ENCODE measurements at places on chromosomes 11 and 22. TPM values are rescaled to one million over a fixed set of nuclear protein-coding genes. Genes with fewer than 3 reads are reported as not detected.
A peak's percentile ranks its signal among the peaks of the same experiment; 100 is the strongest.

Gene OSM
- total RNA-seq: not detected

Gene C22orf42
- total RNA-seq: not detected

Gene PGA5
- not detected for total RNA-seq

Gene FJX1
- not detected for total RNA-seq

Gene SCGB1D4
- total RNA-seq: not detected

Gene ME3
- 47.7 TPM for total RNA-seq

Gene TP53I11
- total RNA-seq: 48.0 TPM

Gene OAF
- total RNA-seq: 221 TPM

Gene ZW10
- total RNA-seq: 8.7 TPM

Gene TUB
- total RNA-seq: 2.0 TPM

GRCh38 chr22:42294034-42294985 lies 23.9 kb upstream of the TCF20 start:
- peak; percentile 68 for DNase-seq

DNA sequence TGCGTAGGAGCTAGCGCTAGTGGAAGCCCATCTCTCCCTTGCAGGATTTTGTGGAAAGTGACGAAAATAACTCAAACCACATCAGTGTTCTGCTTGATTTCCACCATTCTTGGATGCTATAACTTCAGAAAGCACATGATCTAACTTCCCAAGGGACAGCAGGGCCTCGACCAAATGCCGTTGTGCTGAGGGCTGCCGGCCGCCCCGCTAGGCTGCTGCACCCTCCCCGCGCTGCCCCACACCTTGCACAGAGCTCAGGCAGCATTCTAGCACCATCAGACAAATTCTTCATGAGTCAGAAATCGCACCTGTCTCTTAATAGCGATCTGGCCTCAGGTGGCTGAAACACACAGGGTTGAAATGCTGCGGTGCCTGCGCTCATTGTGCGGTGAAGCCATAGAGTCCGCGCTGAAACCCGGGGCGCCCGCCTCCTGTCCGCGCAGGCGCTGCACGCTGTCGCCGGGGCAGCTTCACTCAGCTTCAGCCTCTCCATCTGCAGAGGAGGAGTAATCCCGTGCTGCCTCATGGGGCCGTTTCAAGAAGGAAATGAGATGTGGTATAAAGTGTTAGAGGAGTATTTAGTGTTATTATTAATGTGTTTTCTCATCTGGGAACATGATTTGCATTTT lies 59.2 kb upstream of the B3GAT1 start:
- no peak for DNase-seq

- no peak for DNase-seq
These were observed 17.4 kb downstream of the ZBTB16 start for GRCh38 chr11:114076921-114077331.

DNA sequence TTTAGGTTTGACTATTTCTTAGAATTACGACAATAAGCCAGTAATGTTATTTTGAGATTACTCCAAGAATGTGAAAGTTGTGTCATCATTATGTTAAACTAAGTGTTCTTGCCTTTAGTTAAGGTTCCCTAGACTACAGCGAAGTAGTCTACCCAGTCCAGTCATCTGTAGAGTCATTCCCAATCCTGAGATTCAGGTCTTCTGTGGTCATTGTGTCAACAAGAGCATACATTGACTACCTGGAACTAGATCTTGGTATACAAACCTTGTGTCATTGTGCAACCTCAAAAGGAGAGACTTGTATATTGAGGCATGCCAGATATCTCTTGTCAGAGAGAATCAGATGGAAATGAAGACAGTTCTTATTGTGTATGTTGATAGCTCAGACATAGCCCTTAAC lies 115.9 kb downstream of the ATM start:
- DNase-seq: no peak

GRCh38 chr22:48065892-48066291 lies 1303.4 kb downstream of the TBC1D22A start:
- no peak for DNase-seq

- no peak for DNase-seq
These were observed 15.1 kb downstream of the FXYD6 start for GRCh38 chr11:117861151-117862018.

GRCh38 chr11:106828976-106829375 lies 189.3 kb downstream of the GUCY1A2 start:
- no peak for DNase-seq

DNA sequence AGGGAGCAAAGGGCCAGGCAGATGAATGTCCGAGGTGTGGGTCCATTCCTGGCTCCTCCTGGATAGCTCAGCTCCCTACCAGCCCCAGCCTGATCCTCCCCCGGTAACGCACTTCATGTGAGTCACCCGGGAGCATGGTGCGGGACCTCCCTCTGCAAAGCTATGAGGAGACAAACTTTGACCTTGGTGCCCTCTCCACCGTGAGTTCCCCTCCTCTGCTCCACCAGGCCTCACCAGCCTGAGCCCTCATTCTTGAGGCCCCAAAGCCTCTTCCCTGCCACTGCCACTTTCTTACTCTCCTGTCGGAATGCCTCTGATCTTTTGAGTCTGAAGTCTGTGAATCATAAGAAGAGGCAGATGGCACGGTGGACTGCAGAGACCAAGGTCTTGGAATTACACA lies 37.4 kb upstream of the CD82 start:
- DNase-seq: no peak

GRCh38 chr22:37209140-37209845 lies 3.0 kb downstream of the SSTR3 start:
- peak; percentile 29 for DNase-seq

GRCh38 chr22:36331912-36332622 lies 55.7 kb downstream of the MYH9 start:
- DNase-seq: peak; percentile 88

DNA sequence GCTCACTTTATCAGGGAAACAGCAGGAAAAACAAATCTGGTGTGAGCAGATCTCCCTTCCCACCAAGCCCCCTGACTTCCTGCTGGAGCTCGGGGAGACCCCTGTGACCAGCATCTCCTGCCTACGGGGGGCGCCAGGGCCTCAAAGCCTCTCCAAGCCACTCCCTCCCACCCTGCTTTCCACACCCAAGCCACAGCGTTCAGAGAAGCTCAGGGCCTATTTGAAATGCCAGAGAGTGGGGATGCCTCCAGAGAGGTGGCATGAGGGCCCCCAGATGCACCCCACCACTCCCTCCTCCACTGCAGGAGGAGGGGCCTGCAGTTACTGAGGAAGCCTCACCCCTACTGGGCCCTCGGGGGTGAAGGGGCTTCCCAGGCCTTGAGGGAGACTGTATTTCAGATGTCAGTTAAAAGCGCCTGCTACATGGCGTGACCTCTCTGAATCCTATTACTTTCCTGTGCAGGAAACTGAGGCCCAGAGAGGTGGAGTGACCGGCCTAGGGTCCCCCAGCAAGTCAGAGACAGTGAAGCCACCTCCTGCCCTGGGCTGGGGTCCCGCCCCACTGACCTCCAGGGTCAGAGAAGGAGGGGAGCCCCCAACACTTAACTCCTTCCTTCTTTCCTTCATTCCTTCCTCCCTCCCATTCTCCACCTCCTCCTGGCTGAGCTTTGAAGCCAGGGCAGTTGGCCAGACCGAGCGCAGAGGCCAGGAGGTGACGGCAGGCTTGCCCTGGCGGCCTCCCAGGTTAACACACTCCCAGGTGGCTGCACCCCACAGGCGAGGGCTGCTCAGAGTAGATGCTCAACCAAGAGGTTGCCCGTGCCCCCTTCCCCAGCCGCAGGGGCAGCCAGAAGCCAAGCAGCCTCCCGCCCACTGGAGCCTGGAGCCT lies 6.0 kb upstream of the CDKN1C start:
- no peak for DNase-seq

DNA sequence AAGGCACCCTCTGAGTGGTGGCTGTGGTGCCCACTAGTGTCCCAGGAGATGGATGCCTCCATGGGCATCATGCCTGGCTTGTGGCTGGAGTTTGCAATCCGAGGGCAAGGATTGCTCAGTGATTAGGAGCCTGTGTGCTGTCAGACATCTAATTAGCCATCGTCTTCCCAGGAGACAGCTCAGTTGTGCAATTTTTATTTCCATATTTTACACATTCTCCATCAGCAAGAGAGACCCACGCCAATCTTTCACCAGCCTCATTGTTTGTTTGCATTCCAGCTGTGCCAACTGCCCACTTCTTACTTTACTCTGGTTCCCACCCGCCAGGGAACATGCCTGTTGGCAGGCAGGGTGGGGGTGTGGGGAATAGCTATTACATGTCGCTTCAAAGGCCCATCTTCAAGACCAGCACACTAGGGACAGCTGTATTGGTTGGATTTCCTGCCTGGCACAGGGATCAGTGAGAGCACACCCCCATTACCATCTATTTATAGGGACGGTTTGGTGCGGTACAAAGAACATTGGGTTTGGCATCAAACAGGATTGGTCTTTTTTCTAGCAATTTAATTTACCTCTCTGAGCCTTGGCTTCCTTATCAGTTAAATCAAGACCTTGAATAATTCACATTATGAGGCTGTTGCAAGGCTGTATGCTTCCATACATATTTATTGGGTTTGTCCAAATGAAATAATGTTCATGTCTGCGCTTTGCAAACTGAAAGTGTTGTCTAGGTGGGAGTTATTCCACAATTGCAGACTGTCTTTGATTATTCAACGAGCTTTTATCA lies 80.7 kb upstream of the NAV2 start:
- no peak for DNase-seq

DNA sequence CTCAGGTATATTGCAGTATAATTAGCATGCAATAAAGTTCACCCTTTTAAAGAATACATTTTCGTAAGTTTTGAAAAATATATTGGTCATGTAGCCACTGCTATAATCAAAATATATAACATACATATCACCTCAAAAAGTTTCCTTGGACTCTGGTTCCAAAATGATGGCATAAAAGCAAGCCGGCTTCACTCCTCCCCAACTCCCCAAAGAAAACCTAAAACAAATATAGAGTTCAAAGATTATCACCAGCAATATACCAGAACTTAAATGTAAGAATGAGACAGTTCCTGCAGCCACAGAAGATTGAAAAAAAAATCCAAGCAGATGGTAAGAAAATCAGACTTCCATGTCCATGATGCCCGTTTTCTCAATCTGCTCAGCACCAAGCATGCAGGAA lies 104.3 kb downstream of the APIP start:
- DNase-seq: no peak

GRCh38 chr22:35486116-35486631 lies 54.5 kb upstream of the RASD2 start:
- DNase-seq: no peak

DNA sequence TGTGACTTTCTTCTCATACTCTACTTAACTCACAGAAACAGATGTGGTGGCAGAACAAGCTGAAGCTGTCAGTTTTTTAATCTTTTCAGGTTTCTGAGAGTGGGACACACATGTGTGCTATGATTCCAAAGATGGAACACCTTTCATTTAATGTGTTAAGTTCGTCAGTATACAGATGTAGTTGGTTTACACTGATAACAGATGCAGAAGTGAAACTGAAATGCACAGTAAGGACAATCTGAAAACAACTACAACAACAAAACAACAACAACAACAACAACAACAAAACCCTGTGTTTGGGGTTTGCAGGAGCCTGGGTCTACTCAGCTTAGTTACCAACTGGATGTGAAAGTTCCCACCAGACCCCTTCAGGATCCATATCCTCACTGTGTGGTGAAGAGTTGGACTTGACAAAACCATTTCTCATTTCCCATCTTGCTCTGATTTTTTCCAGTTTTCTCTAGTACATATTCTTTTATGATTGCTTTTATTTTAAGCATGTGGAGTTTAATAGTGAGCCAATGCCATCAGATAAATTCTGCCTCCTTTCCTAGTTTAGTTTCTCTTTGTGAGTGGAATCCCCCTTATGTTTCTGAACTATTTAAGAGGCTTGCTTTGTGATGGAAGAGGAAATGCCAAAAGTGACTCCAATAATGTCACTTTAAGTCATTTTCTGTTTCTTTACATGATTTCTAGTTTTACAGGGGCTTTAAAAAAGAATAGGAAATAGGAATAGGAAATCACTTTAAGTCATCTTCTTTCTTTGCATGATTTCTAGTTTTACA lies 47.8 kb downstream of the ARHGAP42 start:
- no peak for DNase-seq

- no peak for DNase-seq
These were observed 9.0 kb upstream of the KCNJ11 start for GRCh38 chr11:17397311-17398002.

DNA sequence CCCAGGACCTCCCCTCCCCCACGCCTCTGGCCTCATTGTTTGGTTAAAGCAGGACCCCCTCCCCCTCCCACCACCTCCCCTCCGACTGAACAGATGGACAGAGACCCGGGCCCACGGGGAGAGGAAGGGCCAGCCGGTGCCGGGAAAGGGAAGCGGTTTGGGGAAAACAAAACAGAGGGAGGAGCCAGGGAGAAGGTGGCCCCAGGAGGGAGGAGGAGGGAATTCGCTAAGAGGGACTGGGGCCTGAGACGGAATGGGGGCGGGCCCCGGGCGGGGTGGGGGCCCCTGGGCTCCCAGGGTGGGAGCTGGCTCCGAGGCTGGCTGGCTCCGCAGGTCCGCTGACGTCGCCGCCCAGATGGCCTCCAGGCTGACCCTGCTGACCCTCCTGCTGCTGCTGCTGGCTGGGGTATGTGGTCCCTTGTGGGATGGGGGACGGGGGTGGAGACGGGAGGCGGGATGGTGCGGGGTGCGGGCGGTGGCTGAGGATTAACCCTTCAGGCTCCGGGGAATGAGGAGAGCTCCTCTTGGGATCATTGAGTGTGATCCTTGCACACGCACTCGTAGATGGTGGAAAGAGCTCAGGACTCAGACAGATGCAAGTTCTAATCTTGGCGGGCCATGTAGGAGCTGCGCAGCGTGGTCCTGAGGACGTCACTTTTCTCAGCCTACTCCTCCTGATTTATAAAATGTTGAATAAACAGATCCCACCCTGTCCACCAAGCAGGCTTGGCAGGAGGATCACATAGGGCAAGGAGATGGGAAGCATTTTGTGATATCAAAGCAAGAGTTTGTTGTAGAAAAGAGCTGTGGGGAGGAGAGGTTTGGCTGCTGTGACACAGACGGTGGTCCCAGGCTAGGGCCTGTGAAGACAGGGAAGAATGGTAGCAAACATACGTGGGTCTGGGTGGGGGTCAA lies 688 bp downstream of the SERPING1 start:
- no peak for DNase-seq
